IMR-90 (cell line): ENCODE measurements at places on chromosomes 1 and 21.

- no peak for DNase-seq
Measured at GRCh38 chr1:226643611-226644540, 95.2 kb downstream of the ITPKB start.

DNA sequence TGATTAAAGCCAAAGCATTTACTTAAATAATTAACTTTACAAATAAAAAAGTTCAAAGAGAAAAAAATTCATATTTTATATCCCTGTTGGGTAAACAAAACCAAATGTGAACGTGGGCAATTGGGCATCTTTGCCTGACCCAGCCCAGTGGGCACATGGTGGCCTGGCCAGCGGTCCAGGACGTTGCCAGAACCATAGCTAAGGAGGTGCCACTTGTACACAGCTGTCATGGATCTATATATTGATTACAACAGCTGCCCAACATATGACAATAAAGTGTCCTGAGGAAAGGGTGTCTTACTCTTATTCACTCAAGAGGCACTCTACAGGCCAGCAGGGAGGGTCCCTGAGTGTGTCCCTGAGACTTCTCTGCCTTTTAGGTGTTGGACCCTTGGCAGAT lies 78.5 kb downstream of the BCAR3 start:
- no peak for DNase-seq

- no peak for DNase-seq
Measured at GRCh38 chr1:228264090-228264829, 56.4 kb downstream of the OBSCN start.

DNA sequence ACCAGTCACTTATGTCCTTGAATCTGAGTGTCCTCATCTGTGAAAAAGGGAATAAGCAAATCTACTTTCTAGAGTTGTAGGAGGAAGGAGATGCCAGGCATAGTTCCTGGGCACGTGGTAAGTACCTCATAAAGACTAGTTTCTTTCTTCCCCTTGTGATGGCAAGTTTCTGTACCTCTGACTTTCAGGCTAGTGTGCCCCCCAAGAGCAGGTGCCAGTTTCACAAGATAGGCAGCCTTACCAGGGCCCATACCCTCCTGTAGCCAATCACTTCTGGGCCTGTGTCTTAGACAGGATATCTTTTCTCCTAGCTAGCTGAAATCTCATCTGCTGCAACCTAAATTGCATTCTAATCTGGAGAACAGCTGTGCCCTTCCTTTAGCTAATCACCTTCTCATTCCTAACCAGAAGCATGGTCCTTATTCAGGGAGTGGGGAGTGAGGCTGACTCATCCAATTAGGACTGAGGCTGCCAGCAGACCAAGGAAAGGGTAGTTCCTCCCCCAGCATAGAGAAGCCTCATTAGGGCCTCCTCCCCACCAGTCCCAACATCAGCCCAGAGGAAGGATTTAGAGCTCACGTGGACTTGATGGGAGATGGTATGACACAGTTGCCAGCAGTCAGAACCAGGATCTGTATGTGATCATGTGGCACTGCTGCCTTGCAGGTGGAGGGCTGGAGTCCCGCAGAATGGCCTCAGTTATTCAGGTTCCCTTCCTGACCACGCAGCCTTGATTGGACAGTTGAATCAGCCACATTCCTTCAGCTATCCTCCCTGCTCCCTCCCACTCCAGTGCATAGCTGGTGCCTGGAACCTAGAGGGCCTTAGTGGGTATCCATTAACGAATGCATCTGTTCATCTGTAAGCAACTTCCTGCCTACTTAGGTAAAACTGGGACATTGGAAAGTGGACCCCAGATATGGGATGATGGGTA lies 7.9 kb downstream of the KLHDC8A start:
- DNase-seq, result no peak

- peak; percentile 86 for DNase-seq
Measured at GRCh38 chr1:162003061-162003829, 20.4 kb downstream of the OLFML2B start.

DNA sequence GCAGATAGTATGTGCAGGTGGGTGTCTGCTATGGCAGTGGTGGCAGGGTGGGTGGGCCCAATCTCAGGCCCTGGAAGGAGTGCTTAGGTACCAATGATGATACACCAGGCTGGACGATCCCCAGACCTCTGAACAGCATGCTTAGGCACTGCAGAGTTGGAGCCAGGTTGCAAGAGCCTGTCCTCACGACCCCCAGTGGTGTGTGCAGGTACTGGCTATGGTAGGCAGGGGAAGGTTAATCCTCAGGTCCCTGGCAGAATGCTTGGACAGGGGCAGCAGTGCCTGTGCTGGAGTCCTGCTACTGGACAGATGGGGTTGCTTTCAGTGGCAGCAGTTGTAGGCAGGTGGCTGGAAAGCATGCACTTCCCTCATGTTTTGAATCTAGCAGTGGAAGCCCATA lies 100.5 kb upstream of the NEK7 start:
- DNase-seq, result no peak

GRCh38 chr1:54287801-54288211 lies 87.8 kb downstream of the MRPL37 start:
- DNase-seq, result peak; percentile 63

DNA sequence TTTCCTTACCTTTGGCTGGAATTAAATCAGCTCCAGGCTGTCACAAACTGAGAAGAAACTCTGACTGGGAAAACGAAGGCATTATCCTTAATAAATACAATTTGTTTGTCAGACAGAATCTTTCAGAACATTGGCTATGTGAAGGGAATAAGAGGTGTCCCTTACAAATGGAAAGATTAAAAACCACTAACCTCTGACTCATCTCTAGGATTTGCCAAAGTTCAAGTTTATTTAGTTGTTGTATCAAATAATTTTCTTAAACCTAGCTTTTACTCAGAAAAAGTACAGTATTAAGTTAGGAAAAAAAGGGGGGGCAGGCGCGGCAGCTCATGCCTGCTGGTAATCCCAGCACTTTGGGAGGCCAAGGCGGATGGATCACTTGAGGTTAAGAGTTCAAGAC lies 15.7 kb downstream of the SERTAD4 start:
- no peak for DNase-seq

GRCh38 chr1:175569117-175569743 lies 174.2 kb downstream of the TNR start:
- no peak for DNase-seq

DNA sequence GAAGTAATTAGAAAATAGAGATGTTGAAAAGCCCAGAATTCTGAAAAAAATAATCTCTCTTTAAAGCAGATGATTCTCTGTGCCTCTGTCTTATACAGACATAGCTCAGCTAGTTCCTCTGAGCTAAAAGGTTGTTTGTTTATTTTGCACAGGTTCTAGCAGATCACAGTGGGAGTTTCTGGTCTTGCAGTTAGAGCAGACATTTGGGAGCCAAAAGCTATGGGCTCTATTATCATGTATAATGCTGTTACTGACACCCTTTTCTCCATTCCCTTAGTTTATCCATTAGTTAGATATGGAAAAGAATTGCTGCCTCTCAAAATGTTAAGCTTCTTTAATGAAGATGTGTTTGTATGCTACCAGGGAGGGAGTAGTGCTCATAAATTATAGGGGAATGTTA lies 20.5 kb upstream of the CD55 start:
- no peak for DNase-seq

DNA sequence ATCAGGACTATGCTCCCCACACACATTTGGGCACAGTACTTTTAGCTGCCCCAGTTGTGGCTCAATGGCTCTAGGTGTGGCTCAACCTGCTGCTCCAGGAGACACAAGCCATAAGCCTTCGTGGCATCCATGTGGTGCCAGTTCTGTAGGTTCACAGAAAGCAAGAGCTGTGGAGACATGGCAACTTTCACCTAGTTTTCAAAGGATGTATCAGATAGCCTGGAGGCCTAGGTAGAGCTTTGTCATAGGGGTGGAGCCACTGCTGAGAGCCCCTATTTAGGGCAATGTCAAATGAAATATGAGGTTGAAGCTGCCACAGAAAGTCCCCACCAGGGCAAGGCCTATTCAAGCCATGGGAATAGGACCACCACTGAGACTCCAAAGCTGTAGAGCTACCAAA lies 210.5 kb downstream of the LMO4 start:
- no peak for DNase-seq

- DNase-seq, result peak; percentile 54
Measured at GRCh38 chr21:17925000-17925610, 105.9 kb upstream of the C21orf91 start.

GRCh38 chr1:192696082-192696481 lies 60.1 kb downstream of the RGS13 start:
- DNase-seq, result no peak

GRCh38 chr1:190633488-190633887 lies 155.8 kb upstream of the BRINP3 start:
- peak; percentile 1 for DNase-seq

DNA sequence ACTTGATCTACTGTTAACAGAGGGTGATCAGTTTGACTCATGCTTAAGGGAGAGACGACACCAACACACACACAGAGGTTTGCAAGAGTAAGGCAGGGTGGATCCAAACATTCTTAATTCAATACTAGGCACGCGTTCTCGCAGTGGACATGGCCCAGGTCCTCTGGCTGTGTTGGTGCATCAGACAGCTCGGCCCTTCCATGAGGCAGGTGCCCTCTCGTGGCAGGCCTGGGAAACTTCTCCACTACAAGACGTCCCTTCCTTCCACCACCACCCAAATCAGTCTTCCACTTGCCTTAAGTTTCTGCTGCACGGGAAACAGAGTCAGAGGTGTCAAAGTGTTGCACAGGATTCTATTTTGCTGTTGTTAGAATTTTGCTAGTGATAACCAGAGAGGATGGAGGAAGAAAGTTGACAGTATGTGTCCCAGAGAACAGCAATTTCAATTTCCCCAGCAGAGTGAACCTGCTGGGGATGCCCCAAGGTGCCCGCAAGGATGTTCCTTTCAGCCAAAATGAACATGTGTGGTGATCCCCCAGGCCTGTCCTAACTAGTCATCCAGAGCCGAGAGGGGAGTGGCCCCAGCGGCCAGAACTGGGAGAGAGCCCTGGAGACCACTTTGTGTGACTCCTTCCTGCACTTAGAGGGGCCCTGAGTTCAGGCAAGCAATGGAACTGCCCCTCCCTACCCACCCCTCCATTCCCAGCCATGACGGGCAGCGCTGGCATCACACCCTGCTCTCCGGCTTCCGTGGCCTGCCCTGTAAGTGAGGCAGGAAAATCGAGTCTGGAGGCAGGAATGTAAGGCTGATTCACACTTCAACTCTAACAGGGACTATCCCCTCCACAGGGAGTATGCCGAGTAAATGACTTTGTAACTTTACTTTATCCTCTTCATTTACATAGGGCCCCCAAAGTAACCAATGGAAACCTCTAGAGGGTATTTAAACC lies 34.8 kb downstream of the MX1 start:
- peak; percentile 72 for DNase-seq

DNA sequence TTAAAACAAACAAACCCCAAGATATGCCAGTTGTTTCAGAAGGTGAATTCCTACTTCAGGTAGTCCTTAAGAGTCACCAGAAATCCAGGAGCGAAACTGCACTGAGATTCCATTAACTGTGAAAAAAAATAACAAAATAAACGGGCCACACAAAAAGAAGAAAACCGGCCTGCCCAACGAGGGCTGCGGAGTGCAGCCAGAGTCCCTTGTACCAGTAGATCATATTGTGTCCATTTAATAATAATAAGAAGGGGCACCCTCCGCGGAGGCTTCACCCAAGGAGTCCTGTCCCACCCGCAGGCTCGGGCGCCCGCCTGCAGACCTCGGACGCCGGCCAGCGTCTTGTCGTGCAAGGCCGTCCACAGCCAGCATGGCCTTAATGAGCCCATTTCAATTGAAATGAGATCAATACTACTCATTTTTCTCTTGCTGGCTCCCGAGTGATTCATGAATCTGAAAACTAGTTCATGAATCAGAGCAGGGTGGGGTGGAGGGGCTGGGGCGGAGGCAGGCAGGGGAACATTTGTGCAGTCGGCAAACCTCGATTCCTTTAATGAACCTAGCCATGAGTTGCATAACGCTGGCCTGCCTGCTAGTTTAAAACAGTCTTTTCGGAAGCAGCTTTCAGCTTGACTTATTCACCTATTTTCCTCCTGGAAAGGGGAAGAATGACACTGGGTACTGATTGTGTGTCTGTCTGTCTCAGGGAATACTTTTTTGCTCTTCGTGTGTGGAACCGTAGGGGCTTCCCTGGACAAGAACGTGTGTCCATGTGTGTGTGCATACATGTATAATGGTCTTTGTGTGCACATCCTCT lies 113.1 kb upstream of the IRF2BP2 start:
- DNase-seq, result peak; percentile 87

DNA sequence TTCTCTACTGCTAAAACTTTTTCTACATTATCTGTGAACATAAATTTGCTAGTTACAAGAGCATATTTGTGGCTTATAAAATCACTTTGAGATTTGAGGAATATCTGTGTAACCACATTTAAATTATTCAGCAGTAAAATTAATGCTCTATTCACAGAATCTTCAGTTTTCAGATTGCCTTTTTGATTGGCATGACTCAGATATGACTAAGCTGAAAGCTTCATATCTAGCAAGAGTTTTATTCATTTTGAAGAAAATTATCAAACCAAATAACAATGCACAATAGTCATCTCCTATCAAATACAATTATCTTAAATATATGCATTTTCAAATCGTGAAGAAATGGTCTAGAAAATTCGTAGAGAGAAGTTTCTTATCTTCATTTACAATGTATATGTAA lies 1498.2 kb upstream of the B3GALT2 start:
- DNase-seq, result peak; percentile 22

GRCh38 chr1:234295626-234296025 lies 77.6 kb upstream of the COA6 start:
- no peak for DNase-seq

DNA sequence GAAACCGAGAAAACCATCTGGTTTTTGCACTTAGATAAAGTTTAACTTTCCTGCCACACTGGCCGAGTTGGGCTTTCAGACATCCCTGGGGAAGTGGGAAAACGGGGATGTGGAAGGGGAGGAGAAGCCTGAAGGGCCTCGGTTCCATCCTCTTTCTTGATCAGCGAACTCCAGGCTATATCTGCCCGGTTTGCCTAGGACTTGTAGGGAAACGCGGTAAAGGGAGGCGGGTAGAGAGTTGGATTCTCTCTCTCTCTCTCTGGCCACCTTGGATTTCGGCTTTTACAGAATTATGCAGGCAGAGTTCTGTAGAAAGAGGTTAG lies 4.6 kb upstream of the LHX8 start:
- DNase-seq, result no peak

DNA sequence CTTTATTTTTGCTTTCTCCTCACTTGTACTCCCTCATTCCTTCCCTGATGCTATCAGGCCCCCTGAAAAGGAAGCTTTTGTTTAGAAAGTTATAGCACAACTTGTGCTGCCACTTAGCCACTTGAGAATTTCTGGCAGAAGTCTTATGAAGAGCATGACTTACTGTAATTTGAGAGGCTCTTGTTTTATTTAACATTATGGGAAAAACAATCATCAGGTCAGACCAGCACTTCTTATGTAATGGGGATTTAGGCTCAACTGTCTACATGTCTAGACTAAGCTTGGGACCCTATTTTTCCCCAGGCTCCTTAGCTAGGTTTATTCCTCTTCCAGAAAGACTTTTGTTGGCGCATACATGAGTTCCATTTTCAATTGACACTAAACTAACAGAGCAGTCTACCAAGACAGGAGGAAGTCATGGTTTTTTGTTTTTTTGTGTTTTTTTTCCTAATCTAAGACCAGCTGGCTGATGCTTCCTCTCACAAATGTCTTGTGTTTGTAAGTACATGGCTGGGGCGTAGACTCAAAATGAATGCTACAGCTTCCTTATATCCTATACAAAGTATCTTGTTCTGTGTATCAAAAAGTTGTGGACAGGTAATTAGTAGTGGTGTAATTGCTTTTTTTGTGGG lies 31.5 kb downstream of the TNFSF4 start:
- peak; percentile 70 for DNase-seq

- peak; percentile 55 for DNase-seq
Measured at GRCh38 chr1:185670187-185670627, 64.0 kb upstream of the HMCN1 start.
